Erythroblast (primary cell): ENCODE measurements at places on chromosomes 7 and 10.

DNA sequence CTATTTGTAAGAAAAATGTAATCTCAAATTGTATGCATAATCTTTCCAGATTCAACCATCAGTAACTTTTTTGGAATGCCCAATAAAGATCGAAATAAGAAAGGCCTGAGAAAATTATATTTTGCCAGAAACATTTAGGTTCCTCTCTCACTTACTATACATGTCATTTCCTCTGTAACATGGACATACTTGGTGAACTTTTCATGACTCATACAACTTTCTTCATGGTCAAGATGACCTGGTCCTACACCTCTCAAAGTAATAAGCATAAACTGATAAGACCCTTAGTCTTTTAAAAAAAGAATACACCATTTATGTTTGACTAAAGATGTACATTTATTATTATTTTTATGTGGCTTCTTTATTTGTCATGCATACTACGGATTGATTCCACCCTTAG lies 125.3 kb downstream of the REEP3 start:
- DNase-seq: no peak

DNA sequence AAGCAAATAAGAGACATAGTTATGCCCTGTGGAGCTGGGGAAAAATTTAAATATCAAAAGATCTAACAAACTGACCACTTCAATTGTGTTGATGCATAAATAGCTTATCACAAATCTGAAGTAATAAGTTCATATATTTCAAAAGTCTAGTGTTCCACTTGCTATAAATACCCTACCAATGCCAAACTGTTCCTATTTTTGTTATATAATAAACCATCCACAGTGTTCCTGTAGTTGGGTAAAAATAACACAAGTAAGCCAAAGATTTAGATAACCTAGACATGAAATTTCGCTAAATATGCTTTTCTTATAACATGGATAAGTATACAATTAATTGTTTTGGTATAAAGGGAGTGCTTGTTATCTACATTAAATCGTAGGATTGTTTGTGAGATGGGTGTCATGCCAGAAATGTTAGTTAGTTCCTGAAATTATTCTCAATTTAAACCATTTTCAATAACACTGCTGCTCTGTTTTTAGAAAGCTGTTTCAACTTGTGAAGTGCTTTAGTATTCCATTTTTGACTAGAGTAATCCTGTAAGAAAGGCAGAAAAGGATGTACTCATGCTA lies 85.5 kb downstream of the CACNA2D1 start:
- no peak for DNase-seq

DNA sequence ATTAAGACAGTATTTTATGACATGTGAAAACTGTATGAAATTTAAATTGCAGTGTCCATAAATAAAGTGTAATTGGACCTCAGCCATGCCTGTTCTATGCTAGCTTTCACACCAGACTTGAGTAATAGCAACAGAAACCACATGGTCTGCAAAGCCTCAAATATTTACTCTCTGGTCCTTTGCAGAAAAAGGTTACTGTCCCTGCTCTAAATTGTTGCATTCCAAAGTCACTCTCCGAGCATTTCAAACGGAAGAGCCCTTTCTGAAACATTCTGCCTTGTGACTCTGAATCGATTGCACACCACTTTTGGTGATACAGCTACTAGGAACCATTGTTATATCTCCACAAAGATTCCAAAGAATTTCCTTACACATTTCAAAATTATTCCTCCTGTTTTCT lies 81.0 kb upstream of the STK17A start:
- DNase-seq: no peak

- peak; percentile 40 for DNase-seq
Measured at GRCh38 chr10:22704471-22704911, 9.9 kb downstream of the PIP4K2A start.

GRCh38 chr10:86723009-86723408 lies 33.4 kb upstream of the BMPR1A start:
- DNase-seq: no peak
